ENCODE measurements at places on chromosomes 11 and 22.

GRCh38 chr22:24683691-24684090 is 80.7 kb downstream of the GGT1 start:
- DNase-seq: peak; percentile 50

DNA sequence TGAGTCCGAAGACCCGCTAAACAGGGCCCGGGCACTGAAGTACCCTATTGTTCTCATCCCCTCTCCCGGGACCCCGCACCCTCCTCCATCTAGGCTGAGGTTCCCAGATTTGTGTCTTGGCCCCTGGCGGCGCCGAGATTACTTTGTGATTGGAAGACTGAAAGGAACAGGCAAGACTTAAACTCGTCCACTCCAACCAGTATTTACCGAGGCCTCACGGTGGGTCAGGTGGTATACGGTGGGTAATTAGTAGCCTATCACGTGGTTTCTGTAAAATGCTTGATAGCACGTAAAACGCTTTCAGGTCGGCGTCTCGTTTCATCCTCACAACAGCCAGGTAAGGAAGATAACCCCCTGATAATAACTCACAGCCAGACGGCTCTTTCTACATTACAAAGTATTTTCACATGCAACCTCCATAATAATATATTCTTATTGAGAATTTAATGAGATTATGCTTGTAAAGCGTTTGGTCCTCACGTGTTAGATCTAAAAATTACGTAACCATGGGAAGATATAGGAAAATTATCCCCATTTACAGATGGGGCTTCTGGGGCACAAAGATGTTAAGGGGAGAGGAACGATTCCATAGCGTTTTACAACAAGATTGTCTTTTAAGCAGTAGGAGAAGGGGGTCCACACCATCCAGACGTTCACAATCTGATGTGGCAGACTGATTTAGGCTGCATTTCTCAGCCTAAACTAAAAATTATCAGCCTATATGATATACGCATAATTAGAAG is 642 bp upstream of the PIK3C2A start:
- DNase-seq: no peak

DNA sequence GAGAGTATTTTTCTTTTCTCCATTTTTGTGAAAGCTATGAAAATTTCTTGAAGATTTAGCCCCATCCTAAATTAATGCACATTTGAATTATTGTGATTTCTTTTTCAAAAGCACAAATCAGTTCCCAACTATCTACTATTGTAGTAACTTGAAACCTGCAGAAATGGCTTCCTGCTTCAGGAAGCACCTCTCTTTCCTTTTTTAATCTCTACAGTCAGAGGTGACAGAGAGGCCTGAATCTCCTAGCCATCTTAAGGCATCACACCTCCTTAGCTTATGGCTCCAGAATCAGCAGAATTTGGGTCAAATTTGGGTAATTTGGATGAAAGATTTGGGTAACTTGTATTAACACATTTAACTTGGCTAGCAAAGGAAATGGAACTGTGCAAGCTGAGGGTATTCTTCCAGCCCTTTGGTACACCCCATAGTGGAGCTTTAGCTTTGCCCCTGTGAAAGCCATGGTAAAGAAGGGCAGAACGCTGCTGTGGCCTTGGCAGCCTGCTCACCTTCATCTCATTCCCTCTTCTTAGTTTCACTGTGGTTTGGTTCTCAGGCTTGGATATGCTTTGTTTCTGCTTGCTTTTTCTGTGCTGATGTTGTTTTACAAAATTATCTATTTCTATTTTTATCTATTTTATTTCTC is 16.2 kb downstream of the TBCEL start:
- DNase-seq: no peak

DNA sequence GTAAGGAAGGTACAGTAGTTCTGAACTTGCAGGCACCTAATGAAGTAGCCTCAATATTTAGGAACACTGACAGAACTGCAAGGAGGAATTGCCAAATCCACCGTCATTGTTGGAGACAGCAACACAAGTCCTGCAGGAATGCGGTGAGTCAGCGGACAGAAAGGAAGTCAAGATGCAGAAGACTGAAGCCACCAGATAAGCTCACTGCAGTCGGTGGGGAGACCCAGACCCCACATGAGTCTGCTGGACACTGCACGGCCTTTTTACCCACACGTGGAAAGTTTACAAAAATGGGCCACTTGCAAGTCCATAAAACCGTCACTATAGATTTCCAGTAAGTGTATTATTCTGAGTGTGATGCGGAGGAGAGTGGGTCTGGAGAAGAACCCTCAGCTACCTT is 1471.6 kb downstream of the TBC1D22A start:
- DNase-seq: no peak

- no peak for DNase-seq
Observed at GRCh38 chr22:49011769-49012648, 815.7 kb downstream of the BRD1 start.

DNA sequence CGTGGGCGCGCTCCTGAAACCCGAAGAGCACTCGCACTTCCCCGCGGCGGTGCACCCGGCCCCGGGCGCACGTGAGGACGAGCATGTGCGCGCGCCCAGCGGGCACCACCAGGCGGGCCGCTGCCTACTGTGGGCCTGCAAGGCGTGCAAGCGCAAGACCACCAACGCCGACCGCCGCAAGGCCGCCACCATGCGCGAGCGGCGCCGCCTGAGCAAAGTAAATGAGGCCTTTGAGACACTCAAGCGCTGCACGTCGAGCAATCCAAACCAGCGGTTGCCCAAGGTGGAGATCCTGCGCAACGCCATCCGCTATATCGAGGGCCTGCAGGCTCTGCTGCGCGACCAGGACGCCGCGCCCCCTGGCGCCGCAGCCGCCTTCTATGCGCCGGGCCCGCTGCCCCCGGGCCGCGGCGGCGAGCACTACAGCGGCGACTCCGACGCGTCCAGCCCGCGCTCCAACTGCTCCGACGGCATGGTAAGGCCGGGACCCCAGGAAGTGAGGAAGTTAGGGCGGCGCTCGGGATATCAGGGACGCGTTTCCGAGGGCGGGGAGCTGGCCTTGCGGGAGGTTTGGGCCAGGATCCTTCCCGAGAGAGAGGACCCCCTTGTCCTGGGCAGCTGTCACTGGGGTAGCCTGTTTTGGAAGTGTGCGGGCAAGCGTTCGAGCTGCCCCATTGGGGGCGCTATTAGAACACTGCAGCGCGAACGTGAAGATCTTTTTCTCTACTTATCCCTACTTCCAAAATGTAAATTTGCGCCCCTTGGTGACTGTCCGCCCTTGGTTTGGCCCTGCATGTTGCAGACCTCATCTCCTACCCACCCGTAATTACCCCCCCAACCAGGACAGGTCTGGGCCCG is 796 bp downstream of the MYOD1 start:
- DNase-seq: no peak

DNA sequence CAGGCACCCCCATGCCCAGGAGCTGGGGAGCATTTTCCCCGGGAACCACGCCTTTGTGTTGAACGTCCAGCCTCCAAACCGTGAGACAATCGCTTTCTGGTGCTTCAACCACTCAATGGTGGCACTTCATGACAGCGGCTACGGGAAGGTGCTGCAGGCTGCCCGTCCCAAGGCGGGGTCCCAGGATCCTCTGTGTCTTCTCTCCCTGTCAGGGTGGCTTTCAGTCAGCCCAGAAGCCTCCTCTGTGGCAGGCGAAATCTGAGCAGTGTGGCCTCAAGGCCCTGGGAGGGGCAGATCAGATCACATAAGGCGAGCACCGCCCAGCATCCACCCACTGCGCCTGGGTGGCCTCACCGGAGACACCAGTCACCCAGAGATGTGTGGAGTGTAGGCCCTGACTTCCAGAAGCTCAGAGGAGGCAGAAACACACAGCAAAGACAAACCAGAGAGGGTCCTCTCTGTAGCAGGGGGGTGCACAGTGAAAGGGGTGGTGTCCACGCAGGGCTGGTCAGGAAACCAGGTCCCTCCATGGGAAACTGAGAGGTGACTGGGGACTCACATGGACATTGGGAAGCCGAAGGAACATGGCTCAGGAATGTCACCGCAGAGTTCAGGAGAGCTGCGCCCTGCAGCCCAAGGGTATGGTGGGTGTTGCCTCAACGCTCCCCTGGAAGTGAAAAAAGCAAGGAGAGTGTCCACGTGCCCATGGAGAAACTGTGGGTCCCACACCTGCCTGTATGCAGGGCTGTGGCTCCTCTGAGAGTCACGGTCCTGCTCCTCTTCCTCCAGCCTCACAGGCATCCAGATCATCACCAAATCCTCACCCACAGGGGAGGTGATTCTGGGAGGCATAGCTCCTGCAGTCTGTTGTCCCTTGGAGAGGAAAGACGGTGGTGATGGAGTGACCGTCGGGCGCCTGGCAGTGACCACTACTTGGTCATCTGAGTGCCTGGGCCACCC is 1420.7 kb downstream of the TBC1D22A start:
- DNase-seq: no peak

DNA sequence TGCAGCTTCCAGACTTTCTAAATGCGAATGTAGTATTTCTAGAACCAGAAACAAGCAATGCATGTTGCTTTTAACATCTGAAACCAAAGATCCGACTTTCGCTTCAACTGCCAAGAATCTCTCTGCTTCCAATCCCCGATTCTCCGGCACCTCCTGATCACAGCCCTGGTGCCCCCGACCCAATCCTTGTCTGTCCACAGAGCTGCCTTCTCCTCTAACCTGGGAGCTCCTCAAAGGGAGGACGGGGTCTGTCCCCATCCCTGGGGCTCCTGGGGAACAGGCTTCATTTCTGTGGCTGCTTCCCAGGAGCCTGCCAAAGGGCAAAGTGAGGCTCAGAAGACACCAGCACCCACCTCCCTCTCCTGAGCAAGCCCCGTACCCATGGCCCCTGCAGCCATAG is 521 bp downstream of the ALDH3B2 start:
- no peak for DNase-seq

DNA sequence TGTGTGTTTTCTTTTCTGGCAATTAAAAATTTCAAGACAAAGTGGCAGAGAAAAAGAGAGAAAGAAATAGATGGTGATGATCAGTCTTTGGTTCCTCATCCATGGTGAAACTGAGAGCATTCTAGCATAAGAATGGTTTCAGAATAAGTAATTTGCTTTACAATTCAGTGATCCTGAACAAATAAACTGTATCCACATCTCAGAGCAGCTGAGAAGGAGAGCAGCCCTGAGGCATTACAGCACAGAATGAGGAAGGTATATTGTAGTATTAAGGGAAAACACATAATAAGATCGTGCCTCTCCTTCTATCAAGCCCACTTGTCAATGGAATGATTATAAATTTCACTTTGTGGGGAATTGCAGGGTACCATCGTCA is 17.4 kb downstream of the LUZP2 start:
- DNase-seq: no peak

DNA sequence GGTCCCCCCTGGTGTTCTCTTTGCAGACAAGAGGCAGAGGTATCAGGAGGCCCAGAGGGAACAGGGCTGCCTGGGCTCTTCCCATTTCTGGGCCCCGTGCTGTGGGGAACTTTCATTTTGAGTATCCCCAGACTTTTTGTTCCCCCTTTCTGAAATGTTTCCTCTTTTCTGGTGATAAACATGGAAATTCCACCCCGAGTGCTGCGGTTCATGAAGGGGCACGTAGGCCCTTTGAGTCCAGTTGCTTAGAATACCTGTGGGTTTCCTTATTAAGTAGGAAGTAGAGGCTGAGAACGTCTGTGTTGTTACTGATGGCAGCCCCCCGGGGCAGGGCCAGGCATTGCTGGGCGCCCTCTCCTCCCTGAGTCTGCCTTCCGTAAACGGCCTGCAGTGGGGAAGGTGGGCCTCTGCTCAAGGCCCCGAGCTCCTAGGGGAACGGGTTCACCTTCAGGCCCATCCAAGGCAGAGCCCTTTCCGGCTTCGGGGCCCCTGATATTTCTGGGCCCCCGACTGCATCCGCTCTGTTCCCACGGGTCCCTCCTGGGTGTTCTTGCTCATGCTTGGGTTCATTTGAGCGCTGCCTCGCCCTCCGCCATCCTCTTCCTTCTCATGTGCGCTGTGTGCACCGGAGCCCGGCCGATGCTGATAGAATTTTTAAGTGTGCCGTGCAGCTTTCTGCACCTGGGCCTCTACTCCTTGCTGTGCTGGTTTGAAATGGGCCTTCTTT is 12.0 kb downstream of the TBC1D22A start:
- no peak for DNase-seq

- DNase-seq: no peak
Observed at GRCh38 chr22:27215871-27216270, 558.5 kb downstream of the MIAT start.

DNA sequence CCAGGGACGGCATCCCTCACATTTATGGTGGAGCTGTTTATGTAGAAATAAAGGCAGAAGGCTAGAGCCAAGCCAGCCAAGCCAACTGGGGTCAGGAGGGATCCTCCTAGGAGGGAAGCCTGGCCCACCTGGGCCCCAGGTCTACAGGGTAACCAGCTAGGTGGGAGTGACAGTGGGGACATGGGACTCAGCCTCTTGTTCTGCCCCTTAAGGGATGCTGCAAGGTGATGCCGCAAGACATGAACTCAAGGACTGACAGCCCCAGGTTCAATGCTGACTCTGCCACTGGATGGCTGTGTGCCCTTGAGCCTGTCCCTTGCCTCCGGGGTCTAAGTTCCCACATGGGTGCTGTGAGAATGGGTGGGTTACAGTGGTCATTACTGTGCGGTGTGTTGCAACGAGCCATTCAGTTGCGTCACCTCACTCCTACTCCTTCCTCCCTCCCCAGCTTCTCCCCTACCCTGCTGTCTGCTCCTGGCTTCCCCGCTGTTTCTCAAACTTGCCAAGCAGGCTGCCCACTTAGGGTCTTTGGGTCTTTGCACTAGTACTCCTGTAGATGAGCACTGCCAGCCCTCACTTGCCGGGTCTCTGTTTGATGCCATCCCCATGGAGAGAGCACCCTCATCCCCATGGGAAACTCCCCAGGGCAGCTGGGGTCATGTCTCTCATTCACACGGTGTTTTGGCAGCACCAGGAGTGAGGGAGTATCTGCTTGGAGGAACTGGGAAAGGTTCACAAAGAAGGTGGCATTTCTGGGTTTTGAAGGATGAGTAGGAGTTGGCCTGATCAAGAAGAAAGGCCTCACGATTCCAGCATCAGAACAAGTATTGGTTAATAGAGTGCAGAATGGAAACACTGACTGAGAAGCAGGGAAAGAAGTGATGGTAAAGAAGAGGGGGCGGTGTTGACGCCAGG is 43.0 kb upstream of the RTL6 start:
- DNase-seq: no peak

DNA sequence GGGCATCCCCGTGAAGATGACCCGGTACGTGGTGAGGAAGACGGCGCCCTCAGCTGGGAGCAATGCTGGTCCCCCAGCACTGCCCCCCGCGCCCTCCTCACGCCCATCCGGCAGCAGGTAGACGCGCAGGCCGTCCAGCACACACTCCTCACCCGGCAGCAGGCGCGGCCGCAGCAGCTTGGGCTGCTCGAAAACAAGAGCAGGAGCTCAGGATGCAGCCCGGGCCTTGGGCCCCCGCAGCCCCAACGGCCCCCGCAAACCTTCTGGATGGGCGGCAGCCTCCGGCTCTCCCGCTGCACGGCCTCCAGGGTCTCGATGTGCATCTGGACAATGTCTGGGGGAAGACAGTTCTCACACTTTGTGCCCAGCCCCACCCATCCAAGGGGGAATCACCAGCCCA is 13.3 kb downstream of the SBF1 start:
- DNase-seq: no peak

GRCh38 chr22:48333816-48334735 is 1493.6 kb downstream of the BRD1 start:
- DNase-seq: no peak
